ENCODE measurements at places on chromosomes 7 and 10.
A peak's percentile ranks its signal among the peaks of the same experiment; 100 is the strongest.

DNA sequence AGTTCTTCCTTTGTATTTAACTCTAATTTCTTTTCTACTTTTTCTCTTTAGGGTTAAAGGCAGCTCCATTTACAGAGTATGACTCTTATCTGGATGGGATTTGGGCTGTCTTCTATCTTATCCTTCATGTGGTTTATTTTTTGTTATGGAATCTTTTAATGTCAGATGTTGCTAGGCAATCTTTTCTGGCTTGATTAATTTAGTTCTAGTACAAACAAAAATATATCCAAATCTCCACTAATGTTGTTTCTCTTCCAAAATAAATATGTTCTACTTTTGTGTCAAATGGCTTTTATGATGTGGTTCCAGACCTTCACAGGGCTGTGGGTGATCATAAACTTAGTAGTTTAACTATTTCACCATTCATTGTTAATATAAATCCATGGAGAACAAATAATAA is 246.9 kb downstream of the AHR start:
- DNase-seq = no peak

DNA sequence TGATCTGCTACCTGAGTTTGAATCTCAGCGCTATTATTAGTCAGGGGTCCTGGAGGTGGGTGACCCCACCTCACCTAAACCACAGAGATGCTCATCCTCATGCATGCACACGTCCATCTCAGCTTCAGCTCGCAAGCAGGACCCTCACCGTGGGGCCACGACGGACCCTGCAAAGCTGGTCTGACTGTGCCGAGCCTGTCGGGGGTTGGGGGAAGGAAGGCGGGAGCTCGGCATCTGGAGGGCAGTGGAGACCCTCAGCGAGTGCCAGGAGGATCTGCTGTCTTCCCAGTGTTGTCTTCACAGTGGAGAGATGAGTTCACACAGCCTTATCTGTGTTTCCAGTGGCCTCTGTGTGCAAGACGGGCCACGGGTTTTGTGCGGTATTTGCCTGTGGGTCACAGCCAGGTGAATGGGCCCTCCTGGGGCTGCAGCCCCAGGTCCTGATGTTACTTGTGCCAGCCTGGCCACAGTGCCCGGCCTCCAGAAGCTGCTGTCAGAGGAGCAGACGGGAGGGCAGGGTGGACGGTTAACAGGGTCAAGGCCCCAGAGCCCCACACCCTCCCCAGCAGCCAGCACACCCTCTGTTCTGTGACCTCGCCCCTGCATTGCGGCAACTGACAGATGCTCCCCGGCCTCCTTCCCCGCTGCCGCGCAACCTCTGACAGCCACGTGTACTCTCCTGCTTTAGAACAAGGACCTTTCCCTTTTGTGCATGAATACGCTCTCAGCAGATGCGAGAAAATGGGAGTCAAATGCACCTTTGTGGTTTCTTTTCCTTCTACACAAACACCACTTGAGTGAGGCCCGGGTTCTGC is 528.8 kb downstream of the DNAJB6 start:
- DNase-seq = no peak

DNA sequence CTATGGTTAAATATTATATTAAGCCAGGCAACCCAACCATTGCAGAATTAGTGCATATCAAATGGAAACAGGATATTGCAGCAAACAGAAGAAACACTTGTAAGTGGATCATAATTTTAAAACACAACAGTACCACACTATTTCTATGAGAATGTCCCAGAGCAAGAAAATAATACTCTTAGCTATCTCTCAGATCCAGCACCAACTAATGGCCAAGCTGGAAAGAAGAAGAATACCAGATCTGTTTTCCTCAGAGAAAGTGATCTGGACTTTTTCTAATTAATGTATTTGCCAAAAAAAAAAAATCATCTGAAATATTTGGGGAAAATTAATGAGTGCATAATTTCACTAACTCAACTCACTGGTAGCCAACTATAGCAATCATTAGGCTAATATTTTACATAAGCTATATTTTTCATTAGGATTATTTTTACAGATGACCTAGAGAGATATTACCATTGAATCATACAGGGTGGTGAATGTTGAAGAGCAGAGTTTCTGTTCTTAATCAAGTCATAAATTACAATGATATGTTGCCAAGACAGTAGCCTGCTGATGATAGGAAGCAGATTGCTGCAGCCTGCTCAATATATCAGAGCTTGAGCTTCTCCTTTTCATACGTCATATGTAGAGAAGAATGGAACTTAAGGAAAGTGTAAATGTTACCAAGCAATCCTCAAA is 995.4 kb upstream of the LRRN3 start:
- DNase-seq = no peak

- peak; percentile 7 for DNase-seq
These were observed 823.8 kb downstream of the PCDH15 start for GRCh38 chr10:53977267-53977666.

GRCh38 chr7:105639667-105640493 is 58.6 kb upstream of the EFCAB10 start:
- DNase-seq = no peak

DNA sequence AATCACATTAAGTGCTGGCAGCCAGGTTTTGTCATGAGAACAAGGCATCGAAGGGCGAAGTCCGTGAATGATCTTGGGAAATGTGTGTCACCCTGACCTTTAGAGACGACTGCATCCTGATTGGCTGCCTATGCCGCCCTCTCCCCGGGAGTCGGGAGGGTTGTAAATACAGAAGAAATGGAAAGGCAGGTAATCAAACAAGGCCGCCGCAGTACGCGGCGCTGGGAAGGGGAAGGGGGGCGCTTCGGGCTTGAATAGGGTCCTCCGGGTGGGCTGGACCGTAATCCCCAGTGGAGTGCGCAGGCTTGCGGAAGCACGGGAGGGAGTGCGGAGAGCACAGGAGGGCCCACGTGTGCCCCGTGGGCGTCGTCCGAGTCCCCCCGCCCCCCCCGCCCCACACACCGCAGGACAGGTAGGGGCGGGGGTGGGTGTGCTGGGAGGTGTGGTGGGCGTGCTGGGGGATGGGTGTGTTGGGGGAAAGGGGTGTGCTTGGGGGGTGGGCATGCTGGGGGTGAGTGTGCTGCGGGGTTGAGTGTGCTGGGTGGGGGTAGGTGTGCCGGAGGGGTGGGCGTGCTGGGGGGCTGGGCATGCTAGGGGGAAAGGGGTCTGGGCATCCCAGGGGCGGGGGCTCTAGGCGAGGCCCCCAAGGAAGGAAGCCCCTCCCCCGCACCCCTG is 169.4 kb downstream of the ARHGAP12 start:
- DNase-seq = no peak

GRCh38 chr7:99383791-99384370 is 9.4 kb downstream of the ARPC1B start:
- no peak for DNase-seq

DNA sequence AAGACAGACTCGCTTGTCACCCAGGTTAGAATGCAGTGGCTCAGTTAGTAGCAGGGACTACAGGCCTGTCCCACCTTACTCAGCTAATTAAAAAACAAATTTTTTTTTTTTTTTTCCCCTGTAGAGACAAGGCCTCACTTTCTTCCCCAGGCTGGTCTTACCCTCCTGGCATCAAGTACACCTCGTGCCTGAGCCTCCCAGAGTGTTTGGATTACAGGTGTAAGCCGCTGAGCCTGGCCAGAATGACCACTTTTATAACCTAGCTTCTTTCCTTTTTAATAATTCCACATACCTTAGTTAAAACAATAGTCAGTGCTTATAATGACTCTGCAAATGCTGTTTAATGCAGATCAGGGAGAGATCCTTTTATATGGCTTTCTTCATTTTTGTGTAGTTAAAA is 31.3 kb downstream of the RSBN1L start:
- no peak for DNase-seq

DNA sequence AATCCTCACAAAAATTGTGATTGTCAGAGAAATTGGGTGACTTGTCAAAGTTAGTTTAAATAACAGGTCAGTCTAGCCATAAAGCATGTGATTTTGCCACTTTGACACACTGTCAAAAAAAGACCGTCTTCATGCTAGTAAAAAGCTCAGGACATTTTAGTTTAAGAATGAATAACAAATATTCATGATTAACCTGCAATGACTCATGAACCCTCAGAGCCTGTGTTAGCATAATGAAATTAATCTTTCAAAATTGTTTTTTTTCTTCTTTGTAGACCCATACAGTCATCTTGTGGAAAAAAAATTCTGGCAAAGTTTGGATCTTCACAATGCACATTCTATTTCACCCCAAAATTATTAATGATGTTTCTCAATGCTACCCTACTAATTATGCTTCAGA is 255.2 kb upstream of the POT1 start:
- DNase-seq = no peak

- DNase-seq = no peak
These were observed 54.8 kb downstream of the PLXNA4 start for GRCh38 chr7:132521423-132521822.

- peak; percentile 4 for DNase-seq
These were observed 147.0 kb downstream of the HBP1 start for GRCh38 chr7:107315716-107316220.

GRCh38 chr10:42936580-42936979 is 140.3 kb upstream of the RET start:
- DNase-seq = no peak

GRCh38 chr10:47178537-47179290 is 121.3 kb upstream of the GDF10 start:
- no peak for DNase-seq

DNA sequence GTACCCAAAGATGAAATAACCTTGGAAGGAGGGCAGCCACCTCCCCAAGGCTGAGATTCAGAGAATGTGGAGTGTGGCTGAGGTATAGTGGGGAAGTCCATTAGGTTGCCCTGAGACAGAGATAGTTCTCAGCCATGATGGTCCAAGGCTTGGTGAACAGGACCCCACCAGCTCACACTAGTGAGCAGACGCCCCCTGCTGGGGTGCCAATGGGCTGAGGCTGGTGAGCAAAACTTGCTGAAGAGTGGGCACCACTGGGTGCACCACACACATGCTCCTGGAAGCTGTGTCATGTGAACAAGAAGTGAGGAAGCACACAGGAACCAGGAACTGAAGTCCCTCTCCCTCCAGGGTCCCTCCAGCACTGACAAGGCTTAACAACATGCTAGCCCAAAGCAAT is 8.9 kb downstream of the FBXL13 start:
- no peak for DNase-seq

DNA sequence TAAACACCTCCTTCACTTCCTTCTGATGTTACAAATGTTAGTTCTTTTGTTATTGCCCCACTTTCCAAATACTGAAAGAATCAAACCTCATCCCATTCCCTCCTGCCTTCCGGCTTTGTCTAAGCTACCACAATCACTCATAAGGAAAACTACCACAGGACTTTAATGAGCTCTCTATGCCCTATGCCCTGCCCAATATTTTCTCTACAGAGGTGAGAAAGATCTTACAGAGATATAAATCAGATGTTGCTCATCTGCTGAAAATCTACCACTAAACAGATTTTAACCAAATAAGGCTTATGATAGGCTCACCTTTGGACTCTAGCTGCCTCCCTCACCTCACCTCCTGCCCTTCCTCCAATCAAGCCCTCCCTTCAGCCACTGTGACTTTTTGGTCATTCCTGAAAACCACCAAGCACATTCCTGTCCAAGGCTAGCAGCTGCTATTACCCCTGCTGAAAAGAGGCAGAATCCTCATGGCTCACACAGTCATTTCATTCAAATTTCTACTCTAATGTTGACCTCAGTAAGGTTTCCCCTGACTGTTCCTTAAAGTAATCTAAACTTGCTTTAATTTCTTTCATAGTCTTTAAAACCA is 7.7 kb downstream of the ZNF33B start:
- DNase-seq = no peak

DNA sequence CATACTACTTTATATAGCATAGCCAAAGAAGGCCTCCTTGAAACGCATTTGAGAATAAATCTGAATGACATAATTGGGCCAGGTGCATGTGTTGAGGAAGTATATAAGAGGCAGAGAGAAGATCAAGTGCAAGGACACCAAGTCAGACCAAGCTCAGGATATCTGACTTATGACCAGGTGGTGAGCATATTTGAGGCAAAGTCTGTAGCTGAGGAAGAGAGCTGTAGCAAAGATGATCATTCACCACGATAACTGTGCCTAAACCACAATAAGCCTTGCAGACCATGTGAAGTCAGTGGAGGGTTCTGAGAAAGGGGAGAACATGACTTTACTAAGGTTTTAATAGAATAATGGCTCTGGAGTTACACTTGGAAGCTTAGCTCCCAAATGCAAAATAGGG is 292.3 kb downstream of the SORCS1 start:
- DNase-seq = no peak

- DNase-seq = no peak
These were observed 137.9 kb downstream of the KLF6 start for GRCh38 chr10:3647074-3647473.

- peak; percentile 53 for DNase-seq
These were observed 235.7 kb upstream of the CCDC6 start for GRCh38 chr10:60141896-60142559.

GRCh38 chr7:51369746-51370145 is 53.1 kb upstream of the COBL start:
- DNase-seq = no peak

- no peak for DNase-seq
These were observed 96.9 kb downstream of the IQUB start for GRCh38 chr7:123437447-123437995.

DNA sequence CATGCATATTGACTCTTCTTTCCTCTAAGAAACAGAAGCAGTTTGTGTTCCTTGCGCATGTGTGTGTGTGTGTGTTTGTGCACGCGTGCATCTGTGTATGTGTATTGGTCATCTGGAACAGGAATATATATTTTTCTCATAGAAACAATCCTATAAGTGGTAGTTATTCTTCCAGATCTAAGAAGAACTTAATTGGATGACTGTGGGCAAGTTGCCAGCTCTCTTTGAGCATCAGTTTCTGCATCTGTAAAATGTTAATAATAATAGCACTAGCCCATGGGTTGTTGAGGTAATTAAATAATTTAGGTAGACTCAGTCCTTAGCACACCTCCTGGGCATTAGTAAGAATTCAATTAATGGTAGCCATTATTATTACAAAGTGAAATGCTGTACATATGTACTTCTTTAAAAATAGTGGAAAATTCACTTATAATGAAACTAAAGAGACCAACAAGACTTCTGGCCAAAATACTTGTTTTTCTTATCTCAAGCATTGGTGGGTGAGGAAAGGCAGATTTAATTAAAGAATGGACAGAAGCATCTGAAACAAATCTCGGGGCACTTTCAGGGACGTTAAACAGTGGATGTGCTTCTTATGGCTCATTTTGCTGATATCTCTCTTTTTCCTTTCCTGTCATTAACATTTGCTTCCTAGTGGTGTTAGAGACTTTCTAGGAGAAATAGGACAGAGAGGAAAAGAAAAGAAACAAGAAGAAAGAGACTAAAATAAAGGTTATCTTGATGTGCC is 124.9 kb upstream of the HABP2 start:
- no peak for DNase-seq

DNA sequence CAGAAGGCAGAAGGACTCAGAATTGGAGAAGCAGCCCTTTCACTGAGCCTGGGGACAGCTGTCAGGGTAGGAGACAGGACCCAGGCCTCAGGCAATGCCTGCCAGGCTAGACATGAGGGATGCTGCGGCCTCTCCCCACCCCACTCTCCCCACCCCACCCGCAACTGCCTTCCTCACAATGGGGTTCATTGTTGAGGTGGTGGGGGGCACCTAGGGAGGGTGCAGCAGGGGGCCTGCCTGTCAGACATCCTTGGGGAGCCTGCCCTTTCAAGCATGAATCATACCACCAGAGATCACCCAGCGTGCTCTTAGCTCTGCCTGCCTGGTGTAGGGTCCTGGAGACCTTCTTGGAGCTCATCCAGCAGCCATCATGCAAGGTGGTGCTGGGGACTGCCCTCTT is at the start of gene C10orf62:
C10orf62 (plus strand) TSS at position 243 of the 400 bp plus-strand sequence. CDS start 177 bp downstream, outside the sequence.
- DNase-seq = no peak
